ENCODE measurements at places on chromosomes 3 and 15.

GRCh38 chr3:146071632-146072031 is 89.4 kb downstream of the PLOD2 start:
- DNase-seq: no peak

GRCh38 chr3:60269377-60269776 is 981.9 kb downstream of the FHIT start:
- DNase-seq: no peak

- DNase-seq: no peak
Observed at GRCh38 chr3:190089711-190090110, 31.0 kb downstream of the P3H2 start.

DNA sequence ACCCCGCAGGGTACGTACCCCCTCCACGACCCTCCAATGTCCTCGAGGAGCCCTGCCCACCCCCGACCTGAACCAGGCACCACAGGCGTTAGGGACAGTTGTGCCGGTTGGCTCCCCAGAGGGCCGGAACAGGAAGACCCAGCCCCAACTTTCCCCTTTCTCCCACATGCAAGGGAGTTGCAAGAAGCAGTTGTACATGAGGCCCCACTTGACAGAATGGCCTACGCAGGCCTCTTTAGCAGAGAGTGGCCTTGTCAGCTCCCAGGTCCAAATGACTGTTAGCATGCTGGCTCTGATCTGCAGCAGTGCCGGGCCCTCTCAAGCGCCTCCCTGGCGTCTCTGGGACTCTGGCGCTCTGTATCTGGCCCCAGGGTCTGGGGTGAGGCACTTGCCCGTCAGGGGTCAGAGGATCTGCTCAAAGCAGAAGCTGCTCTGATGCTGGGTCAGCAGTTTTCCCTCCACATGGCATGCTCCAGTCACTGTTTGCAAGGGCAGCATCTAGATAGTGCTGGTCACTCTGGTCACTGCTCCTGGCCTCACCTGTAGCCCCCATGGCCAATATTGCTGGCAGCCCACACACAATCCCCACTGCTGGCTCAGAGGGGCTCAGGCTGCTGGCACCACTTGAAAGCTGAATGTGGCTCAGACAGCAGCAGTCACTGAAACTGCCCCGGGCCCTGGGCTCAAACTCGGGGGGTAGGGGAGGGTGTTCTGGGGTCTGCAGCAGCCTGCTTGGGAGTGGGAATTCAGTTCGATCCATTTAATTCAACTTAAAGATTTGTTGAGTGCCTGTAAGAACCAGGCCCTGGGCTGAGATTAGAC is 254.5 kb downstream of the FAM43A start:
- DNase-seq: no peak

DNA sequence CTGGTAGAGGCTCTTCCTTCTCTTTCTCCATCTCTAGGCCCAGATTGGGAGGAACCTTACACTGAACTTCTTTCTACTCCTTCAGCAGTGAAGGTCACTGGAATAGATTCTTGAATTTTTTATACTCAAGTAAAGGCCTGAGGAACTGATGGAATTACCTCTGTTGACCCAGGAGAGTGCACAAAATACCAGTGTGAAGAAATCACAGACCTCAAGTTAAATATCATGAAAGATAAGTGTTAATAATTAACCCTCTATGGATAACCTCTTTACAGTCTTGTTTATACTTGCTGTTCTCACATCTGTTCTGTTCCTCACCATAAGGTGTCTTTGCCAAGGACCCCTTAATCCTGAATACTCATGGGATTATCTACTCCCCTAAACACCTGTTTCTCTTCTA is 244.4 kb upstream of the STAC start:
- no peak for DNase-seq

DNA sequence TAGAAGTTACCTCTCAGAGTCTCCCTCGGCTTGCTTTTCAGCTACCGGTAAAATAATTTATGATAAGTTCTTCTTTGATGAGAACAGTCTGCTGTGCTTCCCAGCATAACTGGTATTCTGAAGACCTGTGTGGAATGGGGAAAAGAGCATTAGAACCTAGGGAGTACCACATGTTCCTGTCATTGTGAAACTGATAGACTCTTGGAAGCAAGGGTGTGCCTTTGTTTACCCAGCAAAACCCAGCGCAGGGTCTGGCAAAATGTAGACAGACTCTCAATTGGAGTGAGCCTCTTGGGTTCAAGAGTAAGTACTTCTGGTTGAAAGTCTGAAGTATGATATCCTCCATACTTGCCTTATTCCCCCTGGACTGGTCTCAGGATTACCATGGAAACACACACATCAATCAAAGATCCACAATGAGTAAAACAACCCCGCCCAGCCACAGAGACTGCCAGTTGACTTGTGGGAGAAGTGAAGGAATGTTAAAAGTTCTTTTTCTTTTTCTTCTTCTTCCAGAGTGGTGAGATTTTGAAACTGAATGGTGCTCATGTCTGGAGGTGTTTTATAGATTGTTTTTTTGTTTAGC is 652.4 kb upstream of the NAALADL2 start:
- DNase-seq: no peak

- no peak for DNase-seq
Observed at GRCh38 chr3:182913889-182914288, 66.4 kb downstream of the DCUN1D1 start.

- DNase-seq: no peak
Observed at GRCh38 chr3:151845306-151845905, 28.0 kb upstream of the SUCNR1 start.

DNA sequence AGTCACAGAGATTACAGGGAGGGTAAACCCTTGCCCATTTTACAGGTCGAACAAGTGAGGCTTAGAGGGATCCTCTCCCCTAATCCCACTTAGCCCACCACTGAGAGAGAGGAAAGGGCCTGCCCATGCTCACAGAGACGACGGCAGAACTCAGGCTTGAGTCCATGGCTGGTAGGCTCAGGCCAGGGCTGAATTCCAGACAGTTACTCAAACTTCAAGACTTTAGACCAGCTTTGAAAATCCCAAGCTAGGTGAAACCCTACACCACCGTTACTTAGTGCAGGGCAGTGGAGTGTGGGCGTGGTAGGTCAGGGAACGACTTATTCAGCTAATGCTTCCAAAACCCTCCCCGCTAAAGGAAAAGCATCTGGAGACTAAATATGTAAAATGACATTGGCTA is 16.4 kb downstream of the GRIP2 start:
- DNase-seq: no peak

DNA sequence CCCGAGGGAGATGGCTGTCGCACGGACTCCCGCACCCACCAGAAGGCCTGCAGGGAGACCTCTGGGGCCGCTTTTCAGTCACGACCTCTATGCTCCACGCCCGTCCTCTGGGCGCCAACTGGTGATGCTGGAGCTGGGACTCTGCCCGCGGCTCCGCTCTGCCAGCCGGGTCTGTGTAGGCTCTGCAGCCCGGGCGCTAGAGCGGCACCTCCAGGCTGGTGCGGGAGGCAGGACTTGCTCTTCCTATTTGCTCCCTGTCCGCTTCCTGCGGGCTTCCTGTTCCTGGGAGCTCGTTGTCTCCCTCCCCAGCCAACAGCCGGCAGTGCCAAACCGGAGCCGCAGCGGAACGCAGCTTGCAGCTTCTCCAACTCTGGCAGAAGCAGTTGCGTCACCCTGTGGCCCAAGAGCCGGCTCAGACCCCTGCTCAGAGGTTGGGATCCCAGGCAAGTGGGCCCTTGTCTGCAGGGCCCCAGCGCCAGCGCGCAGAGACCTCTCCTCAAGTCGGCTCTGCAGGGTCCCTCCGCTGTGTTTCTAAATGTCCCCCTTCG is 285.9 kb downstream of the XXYLT1 start:
- no peak for DNase-seq

Data from activated CD4-positive, alpha-beta T cell treated with anti-CD3 and anti-CD28 coated beads for 4 hours (primary cell).